ENCODE measurements at places on chromosomes 7 and 10. TPM values are rescaled to one million over a fixed set of nuclear protein-coding genes. Genes with fewer than 3 reads are reported as not detected.

- DNase-seq: no peak
Observed at GRCh38 chr7:150313870-150314269, 9.3 kb upstream of the LRRC61 start.

DNA sequence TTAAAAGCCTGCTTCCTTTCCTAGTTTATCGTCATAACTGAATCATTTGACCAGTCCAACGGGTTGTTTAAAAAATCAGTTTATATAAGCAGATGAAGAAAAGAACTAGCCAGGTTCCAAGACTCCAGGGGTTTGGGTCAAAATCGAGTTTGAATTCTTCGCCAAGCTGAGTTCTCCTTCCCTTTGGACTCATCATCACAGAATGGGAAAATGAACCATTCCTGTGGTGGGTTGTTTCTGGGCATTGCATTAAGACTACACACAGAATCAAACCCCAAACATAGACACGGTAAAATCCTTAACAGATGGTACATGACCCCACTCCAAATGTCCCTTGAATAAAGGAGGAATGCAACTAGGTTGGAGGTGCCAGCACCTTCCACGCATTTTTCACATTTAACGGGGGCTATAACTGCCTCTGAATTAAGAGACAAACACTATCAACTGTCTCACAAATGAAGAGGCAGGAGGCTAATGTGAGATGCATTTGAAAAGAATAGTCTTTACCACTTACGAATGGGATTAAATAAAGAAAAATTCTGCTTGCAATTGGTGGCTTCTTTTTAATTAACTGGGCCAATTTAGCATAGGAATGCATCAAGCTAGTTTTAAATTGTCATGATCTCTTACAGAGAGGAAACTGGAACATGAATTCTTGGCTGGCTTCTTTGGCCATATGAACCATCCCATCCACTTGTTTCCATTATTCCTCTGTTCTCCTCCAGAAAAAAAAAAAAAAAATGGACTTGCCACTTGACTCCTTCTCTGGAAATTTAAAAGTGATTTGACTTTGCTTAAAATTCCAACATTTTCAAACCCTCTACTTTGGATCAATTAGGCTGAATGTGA, 61.1 kb downstream of the CHST15 start:
- no peak for DNase-seq

GRCh38 chr7:135204341-135204749, 7.0 kb downstream of the WDR91 start:
- no peak for DNase-seq

- DNase-seq: no peak
Observed at GRCh38 chr10:31124852-31125251, 93.2 kb upstream of the ZNF438 start.

- DNase-seq: no peak
Observed at GRCh38 chr10:96230527-96230926, 40.8 kb downstream of the BLNK start.

The PAPSS2 gene
- total RNA-seq: 10.2 TPM

The TAC1 gene
- 1.1 TPM for total RNA-seq
